ENCODE measurements at places on chromosomes 7 and 10.

DNA sequence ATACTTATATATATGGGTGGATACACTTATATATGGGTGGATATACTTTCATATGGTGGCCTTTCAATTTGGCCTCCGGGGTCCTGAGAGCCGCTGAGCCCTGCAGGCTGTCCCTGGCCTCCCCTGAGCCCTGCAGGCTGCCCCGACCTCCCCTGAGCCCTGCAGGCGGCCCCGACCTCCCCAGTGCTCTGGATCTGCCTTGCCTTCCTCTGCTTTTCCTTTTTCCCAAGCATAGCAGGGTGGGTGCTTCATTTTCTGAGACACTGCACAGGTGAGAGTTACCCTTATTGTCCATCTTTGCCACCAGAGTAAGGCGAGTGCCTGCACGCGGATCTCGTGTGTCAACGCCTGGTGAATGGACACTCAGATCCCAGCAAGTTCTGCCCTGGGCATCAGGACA is 106.6 kb downstream of the VIPR2 start:
- no peak for DNase-seq

GRCh38 chr10:42785759-42786158 is 3.2 kb downstream of the BMS1 start:
- DNase-seq, result no peak

- no peak for DNase-seq
These were observed 16.0 kb downstream of the TMEM273 start for GRCh38 chr10:49172061-49172776.

DNA sequence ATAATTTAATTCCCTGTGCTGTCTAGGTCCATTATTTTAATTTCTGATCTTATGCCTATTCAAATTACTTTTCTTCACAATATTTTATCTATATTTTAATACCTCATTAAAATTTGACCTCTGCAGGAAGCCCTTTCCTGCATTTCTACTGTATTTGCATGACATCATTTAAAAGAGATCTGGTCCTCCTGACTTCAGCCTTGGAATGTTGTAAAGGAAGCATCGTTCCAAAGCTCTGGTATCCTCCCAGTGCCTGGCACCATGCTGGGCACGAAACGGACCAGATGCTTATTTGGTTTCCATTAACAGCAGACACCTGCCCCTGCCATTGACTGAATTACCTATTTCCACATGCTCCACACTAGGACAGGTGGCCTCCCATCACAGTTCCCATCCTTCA is 247.5 kb downstream of the KLF6 start:
- DNase-seq, result no peak

DNA sequence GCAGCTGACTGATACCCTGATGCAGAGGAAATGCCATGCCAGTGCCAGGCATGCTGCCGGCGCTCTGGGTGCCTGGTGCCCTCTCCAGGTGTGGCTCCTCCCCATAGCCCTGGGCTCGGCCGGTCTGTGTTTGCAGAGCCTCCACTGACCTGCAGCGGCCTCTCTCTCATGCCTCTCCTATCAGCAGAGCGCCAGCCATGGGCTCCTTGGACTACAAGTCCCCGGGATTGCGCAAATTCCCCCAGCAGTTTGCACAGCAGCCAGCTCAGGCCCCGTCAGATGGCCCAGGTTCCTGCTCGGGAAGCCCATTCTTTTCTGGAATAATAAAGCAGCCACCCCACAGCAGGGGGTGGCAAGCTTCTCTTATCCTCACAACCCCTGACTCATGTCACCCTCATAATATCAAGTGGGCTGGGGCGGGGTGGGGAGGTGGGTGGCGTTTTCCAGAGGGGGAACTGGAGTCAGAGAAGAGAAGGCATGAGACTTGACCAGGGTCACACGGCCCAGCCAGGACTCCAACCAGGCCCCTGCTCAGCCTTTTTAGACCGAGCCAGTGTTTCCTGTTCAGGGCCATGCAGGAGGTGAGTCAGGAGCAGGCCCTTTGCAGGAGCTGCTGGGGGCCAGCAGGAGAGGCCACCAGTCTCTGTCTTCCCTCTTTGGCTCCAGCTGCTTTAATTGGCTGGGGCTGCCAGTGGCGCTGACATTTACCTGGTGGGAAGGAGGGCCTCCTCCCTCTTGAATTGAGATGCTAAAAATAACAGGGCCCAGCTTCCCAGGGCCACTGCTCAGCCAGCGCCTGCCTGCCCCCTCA is 58.6 kb downstream of the ZMIZ1 start:
- DNase-seq, result peak; percentile 97

DNA sequence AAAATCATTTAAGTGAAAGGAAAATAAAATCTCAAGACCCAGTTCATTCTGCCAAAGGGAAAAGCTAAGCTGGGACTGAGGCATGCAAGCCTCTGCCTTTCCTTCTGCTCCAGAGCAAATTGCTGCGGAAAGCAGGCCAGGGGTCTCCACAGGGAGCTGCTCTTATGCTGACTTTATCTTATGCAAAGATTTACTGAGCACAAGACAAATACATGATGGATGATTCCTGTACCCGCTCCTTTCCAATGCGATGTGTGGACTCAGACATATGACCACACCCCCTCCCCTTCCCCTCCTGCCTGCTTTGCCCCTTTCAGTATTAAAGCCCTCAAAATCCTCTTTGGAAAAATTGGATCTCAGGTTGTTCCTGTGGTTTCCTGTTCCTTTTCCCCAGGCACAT is 74.2 kb upstream of the INSIG1 start:
- DNase-seq, result no peak

GRCh38 chr10:34049887-34050286 is 715.4 kb upstream of the NRP1 start:
- DNase-seq, result no peak

DNA sequence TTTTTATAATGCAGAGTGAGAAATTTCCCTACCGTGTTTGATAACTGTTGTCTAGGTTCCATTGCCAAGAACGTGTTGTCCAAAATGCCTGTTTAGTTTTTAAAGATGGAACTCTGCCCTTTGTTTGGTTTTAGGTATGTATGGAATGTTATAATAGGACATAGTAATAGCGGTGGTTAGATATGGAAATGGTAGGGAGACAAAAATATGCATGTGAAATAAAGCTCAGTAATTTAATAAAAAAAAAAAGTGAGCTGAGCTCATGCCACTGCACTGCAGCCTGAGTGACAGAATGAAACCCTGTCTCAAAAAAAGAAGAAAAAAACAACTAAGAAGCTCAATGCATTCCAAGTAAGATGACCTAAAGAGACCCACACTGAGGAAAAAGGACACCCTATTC is 72.9 kb downstream of the ZNF783 start:
- no peak for DNase-seq

DNA sequence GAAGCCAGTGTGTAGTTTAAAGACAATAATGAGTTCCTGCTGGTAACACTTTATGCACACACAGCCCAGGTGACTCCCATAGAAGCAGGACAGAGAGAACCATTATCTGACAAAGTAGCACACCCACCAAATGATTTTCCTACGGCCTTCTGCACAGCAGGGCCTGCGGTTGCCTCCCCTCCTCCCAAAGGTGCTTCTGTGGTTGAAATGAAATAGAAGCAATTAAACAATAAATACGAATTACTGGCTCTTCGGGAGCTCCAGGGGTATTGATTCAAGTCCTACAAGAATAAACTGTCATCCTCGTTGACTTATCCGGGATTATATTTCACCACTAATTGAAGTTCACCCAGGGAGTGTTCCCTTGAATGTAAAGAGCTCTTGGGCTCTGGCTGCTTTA is 172.1 kb downstream of the ACTR3B start:
- DNase-seq, result no peak

GRCh38 chr7:150755473-150756099 is 18.4 kb downstream of the GIMAP5 start:
- peak; percentile 82 for DNase-seq

DNA sequence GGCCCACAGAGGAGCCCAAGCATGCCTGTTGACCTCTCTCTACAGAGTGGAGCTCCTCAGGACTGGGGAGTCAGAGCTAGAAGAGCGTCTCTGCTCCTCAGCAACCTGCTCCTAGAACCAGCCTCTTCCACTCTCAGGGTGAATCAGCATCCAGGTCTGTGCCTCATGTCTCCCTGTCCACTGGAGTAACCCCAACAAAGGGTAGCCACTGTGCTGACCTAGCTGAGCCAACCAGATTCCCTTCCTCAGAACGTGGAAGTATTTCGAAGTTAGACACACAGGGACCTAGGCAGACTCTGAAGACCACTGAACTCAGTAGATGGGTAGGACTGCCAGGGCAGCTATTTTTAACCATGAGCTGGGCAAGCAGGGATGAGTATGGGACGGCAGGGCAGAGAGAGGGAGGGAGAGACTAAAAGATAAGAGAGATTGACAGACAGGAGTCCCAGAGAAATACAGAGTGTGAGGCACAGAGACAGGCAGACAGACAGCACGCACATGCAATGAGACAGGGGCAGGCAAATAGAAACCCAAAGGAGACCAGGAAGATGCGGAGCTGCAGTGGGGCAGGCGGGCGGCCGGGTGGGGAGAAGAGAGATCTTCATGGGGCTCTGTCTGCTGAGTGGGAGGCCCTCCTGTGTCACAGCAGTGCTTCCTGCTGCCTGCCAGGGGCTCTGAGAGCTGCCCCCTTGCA is 56.7 kb downstream of the OSBPL3 start:
- DNase-seq, result no peak

DNA sequence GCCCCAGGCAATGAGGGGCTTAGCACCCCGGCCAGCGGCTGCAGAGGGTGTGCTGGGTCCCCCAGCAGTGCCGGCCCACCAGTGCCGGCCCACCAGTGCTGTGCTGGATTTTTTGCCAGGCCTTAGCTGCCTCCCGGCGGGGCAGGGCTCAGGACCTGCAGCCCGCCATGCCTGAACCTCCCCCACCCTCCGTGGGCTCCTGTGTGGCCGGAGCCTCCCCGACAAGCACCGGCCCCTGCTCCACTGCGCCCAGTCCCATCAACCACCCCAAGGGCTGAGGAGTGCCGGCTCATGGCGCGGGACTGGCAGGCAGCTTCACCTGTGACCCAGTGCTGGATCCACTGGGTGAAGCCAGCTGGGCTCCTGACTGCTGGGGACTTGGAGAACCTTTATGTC is 3.5 kb upstream of the ACSL5 start:
- DNase-seq, result no peak
